ENCODE measurements at places on chromosomes 13 and 19.

DNA sequence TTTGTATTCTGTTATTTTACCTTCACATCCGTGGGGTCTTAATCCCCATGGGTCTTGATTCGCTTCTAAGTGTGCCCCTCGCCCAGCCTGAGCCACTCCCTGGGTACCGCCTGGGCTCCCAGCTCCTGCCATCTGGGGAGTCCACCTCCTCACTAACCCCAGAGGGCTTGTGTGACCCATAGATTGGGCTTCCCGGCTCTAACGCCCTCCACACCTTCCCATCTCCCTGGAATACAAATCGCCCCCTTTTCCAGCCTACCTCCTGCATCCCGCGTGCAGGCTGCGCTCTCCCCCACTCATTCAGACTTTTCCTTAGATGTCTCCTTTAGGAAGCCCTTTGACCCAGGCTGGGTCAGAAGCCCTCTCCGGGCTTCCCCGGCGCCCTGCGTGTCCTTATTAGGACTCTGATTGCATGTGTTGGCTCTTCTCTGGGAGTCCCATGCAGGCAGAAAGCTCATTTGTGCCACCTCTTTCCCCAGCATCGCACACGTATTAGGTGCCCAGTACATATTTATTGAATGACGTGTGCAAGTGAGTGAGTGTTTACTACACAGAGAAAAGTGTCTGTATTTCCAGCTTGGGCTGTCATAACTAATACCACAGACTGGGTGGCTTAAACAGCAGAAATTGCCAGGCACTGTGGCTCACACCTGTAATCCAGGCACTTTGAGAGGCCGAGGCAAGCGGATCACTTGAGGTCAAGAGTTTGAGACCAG, 757 bp downstream of the CCDC124 start:
- no peak for DNase-seq

- no peak for DNase-seq
Measured at GRCh38 chr13:67438465-67438864, 208.3 kb upstream of the PCDH9 start.

DNA sequence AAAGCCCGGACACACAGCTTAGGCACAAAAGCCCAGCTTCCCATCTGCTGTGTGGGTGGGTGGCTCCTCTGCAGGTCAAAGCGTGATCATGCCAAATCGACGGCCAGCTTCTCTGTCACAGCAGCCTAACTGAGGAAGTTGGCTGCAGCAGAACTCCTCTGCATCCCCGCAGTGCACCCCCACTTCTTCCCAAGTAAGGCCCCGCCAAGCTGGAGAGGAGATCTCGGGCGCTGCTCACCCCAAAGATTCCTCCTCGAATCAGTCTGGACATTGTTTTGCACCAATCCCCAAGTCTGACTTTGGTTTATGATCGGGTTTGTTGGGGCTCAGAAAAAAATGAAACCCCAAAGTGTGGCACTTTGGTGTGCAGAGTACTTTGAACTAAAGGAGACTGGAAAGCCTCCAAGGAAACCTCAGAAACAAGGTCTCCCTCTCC, 19.7 kb upstream of the CPB2 start:
- no peak for DNase-seq

- no peak for DNase-seq
Measured at GRCh38 chr13:69879936-69880335, 227.7 kb upstream of the ATXN8OS start.

DNA sequence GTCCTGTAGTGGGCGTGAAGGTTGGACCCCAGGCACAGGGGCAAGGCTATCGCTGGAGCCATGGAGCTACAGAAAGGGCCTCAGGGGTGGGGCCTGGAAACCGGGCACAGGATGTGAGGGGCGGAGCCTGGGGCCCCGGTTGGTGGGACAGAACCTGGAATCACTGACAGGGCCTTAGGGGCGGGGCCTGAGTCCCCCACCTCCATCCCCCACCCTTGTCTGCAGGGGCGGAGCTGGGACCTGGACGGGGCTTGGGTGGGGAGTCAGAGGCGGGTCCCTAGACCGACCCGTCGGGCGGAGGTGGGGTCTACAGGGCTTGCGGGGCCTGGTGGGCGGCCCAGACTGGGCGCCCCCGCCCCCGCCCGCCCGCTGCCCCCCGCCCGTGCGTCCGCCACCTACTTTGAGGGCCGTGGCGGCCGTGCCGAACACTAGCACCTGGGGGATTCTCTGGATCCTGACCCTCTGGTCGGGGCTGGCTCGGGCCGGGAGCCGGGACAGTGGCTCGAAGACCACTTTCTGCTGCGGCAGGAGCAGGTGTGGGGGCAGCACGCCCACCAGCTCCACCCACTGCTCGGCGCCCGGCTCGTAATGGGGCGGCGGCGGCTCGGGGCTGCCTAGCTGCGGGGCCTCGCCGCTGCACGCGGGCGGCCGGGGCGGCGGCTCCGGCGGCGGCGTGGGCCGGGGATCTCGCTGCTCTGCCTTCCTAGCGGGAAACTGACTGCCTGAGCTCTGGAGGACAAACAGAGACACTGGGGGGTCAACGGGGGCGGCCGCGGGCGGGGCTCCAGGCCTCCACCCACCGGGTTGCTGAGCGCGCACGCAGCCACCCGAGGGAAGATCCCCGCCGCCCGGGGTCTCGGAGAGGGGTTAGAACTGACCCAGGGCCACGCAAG, 26.3 kb downstream of the DCAF15 start:
- no peak for DNase-seq

DNA sequence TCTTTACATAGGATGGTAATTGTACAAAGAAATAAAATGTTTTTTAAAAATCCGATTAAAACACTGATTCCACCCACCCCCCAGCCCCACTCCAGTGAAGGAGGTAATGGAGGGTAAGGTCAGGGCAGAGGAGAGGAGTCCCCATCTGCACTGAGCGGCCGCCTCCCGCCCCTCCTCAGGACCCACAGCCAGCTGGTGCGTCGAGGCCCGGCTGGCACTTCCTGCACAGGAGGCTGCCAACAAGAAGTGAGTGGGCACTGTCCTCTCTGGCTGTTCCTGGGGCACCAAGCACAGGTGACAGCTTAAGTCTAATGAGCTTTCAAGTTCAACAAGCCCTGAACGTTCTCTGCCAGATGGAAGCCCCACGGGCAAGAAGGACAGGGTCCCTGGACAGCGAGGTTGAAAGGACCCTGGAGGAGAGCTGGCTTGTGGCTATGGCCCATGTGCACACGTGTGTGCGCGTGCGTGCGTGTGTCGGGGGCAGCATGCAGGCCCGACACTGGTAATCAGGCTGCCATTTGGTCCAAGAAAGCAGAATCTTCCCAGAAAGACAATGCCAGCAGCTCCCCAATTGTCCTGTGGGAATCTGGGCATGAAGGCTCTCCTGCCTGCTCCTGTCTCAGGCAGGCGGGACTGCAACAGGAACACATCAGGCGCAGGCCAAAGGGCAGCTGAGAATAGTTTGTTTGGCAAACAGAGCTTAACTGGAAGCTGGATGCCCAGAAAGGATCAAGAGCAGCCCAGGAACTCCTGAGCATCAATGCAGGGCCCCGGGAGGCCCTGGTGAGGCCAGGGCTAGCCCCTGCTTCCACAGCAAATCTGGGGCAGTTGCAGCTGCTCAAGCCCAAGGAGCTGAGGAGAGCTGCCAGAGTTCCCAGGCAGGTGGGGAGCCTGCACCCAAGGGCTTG, 15.1 kb upstream of the EPHX3 start:
- DNase-seq = no peak

DNA sequence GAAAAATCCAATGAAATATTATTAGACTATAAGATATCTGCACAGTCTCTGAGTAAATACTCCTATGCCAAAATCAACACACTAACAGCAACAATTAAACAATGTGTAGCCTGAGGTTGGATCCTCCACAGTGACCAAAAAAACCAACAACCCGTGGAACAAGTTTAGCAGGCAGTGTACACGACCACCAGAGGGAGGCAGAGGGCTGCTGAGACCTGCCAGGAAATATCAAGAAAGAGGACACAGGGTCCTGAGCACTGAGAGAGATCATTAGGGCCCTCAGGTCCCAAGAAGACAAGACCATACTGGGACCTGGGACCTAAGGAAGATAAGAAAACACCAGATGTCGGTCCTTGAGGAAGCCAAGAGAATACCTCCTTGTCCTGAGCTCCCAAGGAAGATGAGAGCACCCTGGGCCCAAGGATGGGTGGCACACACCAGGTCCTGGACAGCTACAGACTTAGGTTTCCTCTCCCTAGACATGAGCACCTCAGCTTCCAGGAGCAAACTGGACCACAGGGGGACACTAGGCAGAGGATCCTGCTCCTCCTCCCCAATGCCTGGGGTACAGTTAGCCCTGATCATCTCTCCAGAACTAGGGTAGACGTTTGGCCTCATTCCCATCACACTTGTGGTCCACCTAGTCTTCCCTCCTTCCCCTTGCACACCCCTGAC, 822 bp upstream of the ZNF274 start:
- peak; percentile 31 for DNase-seq

DNA sequence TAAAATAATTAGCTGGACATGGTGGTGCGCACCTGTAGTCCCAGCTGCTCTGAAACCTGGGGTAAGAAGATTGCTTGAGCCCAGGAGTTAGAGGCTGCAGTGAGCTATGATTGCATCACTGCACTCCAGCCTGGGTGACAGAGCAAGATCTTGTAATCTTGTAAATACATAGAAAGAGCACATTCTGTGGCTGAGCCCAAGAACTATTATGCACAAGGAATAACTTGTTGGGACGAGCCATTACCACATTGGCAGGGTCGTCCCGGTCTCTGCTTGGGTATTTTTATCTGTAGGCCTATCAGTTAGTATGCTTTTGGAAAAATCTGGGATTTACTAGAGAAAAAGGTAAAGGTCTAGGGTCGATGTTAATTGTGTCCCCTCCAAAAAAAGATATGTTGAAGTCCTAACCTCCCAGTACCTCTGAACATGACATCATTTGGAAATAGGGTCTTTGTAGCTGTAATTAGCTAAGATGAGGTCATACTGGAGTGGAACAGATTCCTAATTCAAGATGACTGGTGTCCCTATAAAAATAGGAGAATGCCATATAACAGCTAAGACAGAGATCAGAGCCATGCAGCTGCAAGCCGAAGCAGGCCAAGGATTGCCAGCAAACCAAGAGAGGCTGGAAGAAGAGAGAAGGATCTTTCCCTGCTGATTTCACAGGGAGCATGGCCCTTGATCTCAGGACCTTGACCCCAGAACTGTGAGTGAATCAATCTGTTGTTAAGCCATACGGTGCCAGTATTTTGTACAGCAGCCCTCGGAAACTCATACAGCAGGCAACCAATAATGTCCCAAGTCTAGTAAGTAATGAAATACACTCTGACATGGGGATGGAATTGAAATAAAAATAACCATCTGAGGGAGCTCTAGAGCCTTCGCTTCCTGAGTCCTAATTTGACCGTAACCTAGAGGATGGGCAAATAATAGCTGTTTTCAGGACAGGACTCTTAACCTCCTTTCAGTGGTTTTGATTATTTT, 77.0 kb downstream of the TM9SF2 start:
- no peak for DNase-seq

DNA sequence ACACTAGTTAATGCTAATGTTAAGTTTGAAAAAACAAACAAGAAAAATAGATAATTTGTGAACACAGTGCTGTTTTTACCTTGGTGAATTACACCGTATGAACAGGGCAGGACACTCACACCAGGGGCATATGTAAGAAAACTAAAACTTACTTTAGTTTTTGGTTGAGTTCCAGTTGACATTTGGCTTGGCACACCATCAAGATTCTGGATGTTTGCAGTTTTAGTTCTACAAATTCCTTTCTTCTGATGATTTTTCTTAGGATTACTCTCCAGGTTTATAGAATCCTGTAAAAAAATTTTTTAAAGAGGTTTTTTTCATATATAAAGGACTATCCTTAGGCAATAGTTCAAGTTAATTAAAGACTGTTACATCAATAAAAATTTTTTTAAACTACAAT, 238.5 kb upstream of the STARD13 start:
- DNase-seq = no peak

DNA sequence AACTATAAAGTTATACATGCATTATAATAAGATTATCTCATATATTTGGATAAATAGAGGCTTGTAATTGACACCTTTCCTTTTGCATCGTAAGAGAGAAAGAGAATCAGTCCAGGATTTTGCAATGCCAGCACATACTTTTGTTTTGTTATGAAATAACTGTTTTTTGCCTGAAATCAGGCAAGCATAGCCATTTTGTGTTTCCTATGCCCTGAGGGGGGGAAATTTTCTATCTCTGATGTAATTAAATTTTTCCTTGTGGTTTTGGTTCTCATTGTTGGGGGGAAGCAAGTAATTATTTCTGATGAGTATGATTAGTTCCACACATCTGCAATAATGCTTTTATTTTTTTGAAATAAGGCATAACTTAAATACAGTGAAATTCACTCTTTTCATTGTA, 229.4 kb downstream of the NDFIP2 start:
- DNase-seq = no peak

GRCh38 chr19:491146-491741, 5.0 kb upstream of the MADCAM1 start:
- DNase-seq = no peak

DNA sequence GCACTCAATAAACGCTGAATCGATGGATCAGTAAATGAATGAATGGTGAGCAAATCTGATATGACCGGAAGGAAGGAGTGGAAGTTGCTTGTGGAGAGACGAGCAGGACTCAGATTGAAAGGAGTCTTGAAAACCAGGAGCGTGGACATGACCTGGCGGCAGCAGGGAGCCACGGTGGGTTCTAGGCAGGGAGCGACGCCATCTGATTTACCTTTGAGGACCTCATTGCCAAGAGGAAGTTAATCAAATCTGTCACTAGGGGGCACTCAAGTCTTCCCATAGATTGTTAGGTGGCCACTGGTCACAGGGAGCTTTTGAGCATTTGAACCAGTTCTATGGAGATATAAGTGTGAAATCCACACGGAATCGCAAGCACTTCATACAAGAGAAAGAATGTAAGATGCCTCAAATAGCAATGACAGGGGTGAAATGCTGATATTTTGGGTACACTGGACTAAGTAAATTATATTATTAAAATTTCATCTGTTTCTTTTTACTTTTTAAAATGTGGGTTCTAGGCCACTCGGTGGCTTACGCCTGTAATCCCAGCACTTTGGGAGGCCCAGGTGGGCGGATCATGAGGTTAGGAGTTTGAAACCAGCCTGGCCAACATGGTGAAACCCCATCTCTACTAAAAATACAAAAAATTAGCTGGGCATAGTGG, 9.2 kb upstream of the FBN3 start:
- DNase-seq = no peak

DNA sequence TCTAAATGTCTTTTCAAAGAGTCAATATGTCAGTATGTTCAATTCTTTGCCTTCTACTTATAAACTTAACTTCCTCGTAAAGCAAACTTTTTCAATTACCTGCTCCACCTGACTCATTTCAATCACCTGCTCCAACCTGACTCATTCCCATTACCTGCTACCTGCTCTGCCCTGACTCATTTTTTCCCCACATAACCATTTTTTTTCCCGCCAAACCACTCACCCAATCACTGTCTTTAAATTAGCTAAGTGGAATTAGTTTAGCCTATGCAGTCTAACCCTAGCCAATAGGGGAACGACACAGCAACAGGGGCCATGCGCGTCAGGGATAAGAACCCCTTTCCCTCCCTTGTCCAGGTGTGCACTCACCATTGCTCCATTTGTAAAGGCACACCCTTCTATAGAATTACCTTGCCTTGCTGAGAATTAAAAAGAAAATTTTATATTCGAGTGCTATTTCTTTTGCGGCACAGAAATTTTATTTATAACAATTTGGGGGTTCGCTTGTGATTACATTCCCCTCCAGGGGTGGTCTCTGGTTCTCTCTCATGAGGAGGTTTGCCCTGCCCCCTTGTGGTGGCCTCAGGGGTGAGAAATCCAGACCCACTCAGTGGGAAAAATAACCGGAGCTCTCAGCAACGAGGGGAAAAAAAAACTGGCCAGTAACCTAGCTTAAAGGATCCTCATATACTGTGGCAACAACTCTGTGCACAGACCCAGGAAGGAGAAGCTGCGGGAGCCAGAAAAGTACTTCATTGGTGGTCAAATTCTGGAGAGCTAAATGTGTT, 193.1 kb downstream of the ZNF486 start:
- no peak for DNase-seq

GRCh38 chr13:77184455-77184854, 142.4 kb downstream of the MYCBP2 start:
- no peak for DNase-seq

Data from activated CD4-positive, alpha-beta T cell treated with anti-CD3 and anti-CD28 coated beads for 24 hours (primary cell).